Activated CD8-positive, alpha-beta memory T cell treated with anti-CD3 and anti-CD28 coated beads, Interleukin-2, amount 10 ng/mL, durations not matched to agents 7 days and 5 days (primary cell): ENCODE measurements at places on chromosomes 16 and 17.

DNA sequence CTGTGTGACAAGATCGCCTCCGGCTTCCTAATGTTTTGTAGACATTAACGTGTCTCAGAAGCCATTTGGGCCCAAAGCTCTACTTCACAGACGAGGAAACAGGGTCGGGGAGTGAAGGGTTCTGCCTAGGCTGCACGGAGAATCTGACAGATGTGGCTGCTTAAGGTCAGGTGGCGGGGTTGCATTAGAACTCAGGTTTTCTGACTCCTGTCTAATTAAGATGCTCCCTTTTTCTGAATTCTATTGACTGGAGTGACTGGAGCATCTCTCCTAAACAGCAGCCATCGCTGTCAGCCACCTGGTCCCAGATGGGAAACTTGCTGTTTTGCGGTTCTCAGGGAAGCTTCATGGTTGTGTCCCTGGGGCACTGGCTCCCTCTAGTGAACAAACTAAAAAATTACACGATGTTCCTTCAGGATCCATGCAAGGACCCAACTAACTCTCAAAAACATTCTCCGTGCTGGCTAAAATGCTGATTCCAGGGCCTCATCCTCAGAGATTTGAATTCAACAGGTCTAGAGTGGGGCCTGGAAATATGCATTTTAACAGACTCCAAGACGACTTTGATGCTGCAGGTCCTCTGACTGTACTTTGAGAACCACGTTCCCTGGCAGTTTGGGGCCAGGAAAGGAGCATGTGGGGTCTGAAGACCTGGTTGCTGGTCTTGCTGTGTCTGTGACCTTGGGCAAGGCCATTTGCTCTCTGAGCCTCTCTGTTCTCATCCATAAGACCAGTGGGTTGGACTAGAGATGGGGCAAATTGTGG, 117.4 kb downstream of the IRF8 start:
- peak; percentile 37 for DNase-seq

DNA sequence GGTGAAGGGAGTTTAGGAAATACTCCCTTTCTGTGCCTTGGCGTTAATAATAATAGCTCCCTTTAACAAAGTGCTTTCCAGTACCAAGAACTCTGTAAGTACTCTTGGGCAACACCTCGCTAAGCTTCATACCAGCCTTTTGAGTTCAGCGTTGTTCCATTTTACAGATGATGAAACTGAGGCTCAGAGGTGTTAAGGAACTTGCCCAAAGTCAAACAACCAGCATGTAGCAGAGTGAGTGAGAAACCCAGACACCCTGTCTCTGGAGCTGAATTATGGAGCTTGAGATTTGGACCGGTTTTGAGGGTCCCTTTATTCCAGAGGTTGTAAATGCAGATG, 607 bp downstream of the KATNIP start:
- DNase-seq, result no peak

- no peak for DNase-seq
These were observed 847.4 kb upstream of the SOX9 start for GRCh38 chr17:71273441-71273840.

- DNase-seq, result no peak
These were observed 7.3 kb downstream of the PNMT start for GRCh38 chr17:39675390-39676082.

DNA sequence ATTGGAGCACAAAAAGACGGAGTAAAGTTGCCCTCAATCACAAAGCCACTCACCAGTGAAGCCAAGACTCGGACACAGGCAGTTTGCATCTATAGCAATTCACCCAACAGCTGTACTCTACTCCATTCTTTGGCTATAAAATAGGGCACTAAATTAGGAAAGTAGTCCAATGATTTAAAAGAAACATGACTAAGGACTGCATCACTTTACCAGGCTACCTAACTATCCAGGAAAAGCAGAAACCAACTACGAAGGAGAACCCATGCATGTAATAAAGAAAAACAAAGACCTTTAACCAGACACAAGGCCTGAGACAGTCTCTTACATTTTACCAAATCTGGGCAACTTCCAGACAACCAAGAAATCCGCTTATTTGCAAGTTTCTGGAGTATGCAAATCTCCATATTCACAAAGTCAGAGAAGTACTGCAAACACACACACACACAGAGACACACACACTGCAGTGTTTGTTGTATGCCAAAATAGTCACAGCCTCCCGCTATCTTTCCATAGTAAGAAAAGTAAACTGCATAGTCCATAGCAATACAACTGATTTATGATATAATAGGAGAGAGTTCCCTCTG, 59.8 kb downstream of the CDH11 start:
- DNase-seq, result no peak

- peak; percentile 79 for DNase-seq
These were observed 29.1 kb upstream of the ITGA3 start for GRCh38 chr17:50026837-50027171.
